Retina (tissue), 1 donor: ENCODE measurements at places on chromosomes 12 and 14.

DNA sequence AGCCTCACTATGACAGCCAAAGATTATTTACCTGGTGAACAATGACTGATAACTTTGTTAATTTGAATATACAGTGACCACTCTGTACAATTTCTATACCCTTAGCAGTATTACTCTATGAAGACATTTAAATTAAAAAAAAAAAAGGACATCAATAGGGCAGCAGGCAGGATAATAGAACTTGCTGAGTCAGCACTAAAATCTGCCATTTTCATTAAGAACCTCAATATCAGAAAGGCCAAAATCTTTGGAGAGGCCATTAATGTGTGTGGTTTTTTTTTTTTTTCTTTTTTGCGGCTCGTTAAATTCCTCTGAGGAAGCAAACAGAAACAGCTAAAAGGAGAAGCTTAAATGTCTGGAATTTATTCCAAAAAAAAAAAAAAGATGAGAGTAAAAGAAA lies 73.7 kb downstream of the FOXN3 start:
- no peak for DNase-seq

DNA sequence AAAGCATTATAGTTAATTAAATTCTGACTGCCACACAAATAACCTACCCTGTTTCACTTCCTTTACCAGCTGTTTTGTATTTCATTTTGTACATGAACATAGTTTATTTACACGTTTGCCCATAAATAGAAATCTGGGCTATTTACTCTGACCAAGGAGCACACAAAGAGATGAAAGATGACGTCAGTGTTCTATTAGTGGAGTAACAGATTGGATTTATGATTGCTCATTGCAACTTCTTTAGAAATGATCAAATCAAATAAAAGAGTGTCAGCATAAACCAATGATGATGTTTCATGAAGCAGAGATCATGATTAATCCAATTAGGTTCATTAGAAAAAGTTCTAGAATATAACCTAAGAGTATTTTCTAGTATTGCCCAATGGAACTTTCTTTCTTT lies 12.0 kb upstream of the RTL1 start:
- no peak for DNase-seq

DNA sequence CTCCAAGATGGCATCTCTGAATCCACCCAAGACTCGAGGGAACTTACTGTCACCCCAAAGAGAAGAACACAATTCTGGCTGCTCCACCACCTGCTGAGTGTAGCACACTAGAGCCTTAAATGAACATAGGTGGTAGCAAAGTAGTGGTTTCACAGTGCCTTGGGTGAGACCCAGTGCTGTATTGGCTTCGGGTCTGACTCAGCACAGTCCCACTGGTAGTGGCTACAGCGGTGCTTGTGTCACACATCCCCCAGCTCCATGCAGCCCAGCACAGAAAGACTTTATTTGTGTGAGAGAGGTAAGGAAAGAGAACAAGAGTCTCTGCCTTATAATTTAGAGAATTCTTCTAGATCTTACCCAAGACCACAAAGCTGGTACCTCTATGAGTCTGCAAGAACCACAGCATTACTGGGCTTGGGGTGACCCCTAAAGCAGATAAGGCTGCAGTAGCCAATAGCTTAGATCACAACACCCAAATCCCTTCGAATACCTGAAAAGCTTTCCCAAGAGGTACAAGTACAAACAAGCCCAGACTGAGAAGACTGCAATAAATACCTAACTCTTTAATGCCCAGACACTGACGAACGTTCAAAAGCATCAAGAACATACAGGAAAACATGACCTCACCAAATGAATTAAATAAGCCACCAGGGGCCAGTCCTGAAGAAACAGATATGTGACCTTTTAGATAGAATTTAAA lies 83.3 kb upstream of the SLC38A4 start:
- DNase-seq, result no peak

- no peak for DNase-seq
Measured at GRCh38 chr12:54386403-54387113, 2.0 kb upstream of the ZNF385A start.

DNA sequence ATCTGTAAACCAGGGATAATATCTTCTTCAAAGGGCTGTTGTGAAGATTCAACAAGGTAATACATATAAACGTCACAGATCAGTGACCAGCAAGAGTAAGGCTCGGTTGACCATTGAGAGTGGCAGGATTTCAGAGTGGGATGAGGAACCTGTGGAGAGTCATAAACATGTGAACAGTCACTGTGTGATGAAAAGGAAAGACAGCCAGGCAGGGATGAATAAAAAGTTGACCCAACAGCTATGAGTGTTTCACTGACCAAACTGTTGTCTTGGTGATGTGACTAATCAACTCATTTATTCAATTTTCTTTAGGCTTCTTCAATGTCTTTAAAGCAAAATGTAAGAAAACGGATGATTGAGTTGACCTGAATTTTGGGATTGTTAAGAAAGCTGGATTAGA lies 8.6 kb upstream of the FRMD6 start:
- DNase-seq, result no peak

- peak; percentile 87 for DNase-seq
Measured at GRCh38 chr12:125330645-125331341, 265.6 kb downstream of the AACS start.

DNA sequence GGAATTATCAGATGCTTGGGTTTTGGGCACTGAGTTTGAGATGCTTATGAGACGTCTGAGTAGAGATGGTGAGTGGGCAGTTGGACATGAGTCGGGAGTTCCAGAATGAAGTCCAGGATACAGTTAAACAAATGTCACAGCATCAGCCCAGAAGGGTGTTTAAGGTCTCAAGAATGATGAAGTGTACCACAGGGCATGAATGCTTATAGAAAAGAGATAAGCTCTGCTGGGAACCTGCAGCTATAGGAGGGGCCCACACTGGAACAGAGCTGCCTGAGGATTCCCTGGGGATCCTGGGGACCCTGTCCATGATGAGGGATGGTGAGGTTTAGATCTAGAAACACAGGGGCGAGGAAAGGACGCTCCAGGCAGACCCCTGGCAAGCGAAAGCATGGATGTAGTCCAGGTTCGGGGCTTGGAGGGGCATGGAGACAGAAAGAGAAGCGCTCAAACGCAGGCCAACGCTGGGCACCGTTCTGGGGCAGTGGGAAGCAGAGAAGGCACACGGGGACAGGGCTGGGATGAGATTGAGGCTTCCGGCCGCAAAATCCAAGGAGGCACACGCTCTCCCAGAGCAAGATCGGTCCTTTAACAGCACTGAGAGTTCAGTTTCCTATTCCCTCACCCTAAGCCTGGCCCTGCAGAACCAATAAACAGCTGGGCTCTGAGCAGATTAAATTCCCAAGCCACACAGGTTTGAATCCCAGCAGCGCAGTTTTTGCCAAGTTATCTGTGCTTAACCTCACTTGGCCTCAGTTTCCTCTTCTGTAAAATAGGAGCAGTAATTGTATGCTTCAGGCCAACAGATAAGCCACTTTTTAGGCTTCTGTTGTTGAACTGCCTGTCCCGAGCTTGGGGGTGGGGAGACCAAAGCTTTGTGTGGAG lies 52.9 kb downstream of the EID3 start:
- no peak for DNase-seq

GRCh38 chr14:91841065-91841464 lies 26.3 kb downstream of the TC2N start:
- no peak for DNase-seq

GRCh38 chr14:104288272-104288671 lies 149.9 kb downstream of the KIF26A start:
- no peak for DNase-seq

DNA sequence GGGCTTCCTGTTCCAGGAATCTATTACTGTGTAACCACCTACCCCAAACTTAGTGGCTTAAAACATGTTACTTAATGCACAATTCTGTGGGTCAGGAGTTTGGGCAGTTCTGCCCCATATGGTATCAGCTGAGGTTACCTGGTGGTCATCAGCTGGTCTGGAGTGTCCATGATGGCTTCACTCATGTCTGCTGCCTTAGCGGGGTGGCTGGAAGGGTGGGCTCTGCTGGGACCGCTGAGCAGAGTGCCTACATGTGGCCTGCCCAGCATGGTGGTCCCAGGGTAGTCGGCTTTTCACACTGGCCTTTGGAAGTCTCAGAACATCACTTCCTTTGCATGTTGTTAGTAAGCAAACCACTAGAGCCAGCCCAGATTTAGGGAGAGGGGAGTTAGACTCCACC lies 53.9 kb downstream of the PELI2 start:
- DNase-seq, result no peak

DNA sequence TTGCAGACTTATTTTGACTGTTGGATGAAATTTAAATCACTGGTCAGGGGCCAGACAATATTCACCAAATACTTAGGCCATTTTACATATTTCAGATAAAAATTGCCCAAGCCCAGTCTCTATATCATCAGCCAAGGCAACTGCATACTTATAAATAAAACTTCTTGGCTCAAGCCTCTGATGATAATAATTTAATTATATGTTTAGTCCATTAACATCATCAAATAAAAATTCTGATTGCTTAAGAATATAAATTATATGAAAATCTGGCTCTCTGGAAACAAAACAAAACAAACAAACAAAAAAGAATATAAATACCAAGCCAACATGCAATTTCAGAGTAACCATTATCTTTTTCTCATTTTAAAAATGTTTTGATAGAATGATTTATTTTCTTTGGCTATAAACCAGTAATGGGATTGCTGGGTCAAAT lies 165.2 kb downstream of the BTG1 start:
- DNase-seq, result no peak

DNA sequence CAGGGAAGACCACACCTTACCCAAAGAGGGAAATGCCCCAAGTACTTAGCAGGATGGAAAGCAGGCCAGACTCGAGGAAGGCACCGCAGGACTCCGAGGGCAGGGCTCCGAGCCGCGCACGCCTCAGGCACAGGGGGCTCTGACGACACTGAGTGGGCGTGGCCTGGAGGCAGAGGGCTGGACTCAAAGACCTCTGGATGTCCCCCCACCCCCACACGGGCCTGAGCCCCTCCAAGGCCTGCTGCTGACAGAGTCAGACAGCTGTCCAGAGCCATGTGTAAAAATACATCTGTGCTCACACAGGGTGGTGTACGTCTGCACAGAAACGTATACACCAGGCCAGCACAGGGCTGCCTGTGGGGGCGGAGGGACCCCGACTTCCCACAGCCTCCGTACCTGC lies 1.4 kb downstream of the AKT1 start:
- DNase-seq, result peak; percentile 56

DNA sequence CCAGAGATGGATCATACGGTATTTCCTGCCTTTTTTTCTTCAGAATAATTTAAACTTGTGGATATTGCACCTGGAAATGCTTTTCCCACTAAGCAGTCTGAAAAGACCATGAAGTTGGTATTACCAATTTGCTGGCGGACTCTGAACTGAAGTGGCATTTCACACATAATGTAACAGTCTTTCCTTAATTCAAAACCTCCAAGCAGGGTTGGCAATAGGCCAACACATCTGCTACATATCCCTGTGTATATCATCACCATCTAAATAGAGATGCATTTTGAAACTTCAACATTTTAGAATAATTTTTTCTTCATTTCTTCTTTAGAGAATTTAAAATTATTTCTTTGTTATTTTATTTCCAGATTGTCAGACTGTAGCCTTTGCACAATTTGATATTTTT lies 100.5 kb downstream of the TSPAN8 start:
- no peak for DNase-seq

GRCh38 chr12:92547420-92547819 lies 155.4 kb upstream of the PLEKHG7 start:
- no peak for DNase-seq

- DNase-seq, result no peak
Measured at GRCh38 chr14:38561657-38562056, 305.8 kb upstream of the CLEC14A start.

DNA sequence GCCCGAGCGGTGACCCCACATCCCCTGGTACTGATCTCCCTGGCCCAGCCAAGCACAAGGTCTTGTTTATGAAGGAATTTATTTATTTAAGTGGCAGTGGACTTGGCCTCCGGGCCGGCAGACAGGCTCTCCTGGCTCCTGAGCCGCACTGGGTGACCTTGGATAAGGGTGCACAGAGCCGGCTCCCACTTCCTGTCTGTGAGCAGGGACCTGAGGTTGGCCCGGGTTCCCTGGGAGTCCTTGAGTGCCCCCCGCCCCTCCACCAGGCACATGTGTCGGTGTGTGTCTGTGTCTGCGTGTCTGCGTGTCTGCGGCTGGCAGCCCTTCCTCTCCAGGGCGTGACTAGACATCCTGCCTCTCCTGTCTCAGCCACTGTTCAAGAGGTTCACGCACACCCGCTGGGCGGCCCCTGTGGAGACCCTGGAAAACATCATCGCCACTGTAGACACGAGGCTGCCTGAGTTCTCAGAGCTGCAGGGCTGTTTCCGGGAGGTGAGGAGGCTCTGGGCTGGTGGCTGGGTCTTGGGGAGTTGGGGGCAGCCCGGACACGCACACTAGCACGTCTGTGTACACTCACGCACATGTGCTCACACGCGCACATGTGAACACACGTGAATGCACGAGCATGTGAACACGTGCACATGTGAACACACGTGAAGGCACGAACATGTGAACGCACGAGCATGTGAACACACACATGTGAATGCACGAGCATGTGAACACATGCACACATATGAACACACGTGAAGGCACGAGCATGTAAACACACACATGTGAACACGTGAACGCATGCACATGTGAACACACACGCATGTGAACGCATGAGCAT lies 9.3 kb downstream of the TNFAIP2 start:
- no peak for DNase-seq

GRCh38 chr12:116539361-116539771 lies 19.8 kb upstream of the MAP1LC3B2 start:
- no peak for DNase-seq

GRCh38 chr14:32720927-32721326 lies 217.8 kb upstream of the NPAS3 start:
- no peak for DNase-seq

- DNase-seq, result no peak
Measured at GRCh38 chr12:127355061-127355841, 911.7 kb upstream of the TMEM132C start.

- no peak for DNase-seq
Measured at GRCh38 chr14:67207810-67208209, 18.6 kb downstream of the GARIN2 start.

- DNase-seq, result no peak
Measured at GRCh38 chr12:109580684-109581333, 7.2 kb downstream of the MVK start.

DNA sequence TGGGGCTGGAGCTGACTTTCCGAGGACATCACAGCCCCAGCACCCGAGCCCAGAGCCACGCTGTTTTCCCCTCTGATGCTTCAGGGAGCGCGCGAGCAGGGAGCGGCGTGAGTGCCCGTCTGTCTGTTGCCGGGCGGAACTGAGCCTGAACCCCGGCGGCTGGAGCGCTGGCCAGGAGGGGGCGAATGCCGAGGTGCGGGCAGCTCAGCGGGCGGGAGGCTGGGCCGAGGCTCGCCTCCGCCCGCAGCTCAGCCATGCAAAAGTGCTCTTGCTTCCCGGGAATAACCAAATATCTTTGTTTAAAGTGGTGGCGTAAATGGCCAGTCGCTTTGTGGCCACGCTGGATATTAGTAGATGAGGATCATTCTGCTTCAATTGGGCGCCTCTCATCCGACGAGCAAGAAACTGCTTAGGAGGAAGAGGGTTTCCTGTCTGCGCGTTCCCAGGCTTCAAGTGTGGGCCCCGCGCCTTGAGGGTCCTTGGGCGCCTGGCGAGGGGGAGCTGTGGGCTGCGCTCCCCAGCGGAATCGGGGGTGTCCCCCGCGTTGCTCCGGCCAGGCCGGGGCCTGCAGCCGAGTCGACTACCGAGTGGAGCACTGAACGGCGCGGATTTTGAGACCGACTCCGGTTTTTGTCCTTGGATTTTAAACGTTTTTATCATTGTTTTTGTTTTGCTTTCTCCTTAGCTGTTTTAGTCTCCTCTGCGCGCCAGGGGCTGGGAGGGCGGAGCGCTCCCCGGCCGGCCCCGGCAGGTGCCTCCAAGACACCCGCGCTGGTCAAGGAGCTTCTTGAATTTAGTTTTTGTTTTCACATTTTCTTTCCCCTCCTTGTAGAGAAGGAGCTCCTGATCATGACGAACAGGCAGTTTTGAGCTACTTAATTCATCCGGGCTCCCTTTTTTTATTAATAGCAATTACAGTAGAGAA lies 831 bp upstream of the NKX2-1 start:
- peak; percentile 82 for DNase-seq
